ENCODE measurements at places on chromosomes 2 and 18.

DNA sequence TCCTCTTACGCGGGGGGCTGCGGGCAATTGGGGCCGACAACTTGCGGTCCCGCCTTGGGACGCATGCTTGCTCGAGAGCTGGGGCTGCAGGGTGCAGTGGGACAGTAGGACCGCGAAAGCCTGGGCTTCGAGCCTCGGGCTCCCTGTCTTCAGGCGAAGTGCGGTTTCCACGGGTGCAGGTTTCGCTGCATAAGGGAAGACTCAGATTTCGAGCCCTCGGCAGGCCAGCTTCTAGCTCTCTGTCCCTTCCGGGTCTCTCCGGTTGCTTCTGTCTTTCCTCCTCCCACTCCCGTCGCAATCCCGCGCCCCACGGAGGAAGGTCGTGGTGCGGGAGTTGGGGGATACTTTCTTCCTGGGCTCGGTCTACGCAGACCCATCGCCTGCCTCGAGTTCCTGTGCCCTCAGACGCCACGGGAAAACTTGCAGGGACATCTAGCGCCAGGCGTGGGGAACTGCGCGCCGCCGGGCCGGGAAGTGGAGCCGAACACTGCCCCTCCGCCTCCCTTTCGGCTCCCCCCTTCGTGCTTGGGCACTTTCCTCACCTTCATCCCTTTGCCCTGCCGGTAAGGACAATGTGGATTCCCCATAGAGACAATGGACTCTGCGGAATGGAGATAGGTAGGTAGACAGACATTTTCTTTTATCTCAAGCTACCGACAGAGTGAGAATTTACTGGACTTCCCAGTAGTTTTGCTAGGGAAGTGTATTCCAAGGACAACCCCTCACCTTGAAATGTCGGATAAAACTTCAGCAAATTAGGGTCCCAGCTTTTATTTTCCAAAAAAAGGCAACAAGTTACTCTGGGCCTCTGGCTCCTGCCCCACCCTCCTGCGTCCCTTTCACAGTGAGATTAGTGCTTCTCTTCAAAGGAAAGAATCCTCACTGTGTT lies 4.2 kb upstream of the HOXD13 start:
- no peak for DNase-seq

DNA sequence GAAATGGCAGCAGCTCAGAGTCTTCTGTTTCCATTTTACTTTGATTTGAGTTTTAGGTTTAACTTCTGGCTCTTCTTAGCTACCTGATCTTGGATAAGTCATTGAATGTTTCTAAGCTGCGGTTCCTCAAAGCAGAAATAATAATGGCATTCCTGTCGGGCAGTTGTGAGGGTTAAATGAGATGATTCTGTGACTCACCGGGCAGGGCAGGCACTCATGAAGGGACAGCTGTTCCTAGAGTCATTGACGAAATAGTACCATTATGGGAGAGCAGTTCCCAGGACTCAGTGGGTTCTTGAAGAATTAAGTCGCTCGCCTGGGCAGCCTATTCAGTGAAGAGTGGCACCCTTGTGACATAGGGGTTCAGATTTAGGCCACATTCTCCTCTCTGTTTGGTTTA lies 10.3 kb downstream of the TRIB2 start:
- no peak for DNase-seq

DNA sequence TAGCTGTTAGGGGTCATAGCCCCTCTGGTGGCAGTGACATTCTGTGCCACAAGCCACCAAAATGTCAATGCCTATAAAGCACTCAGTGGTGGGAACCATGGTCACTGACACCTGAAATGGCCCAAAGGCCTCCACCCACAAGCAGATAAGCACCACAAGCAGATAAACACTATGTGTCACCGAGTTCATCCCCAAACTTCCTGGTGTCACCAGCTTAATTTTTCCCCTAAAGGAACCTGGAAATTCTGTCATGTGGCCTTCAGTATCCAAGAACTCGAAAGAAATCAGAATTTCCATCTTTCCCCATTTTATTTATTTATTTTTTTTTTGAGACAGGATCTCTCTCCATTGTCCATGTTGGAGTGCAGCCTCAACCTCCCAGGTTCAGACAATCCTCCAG lies 3.6 kb upstream of the TPRKB start:
- no peak for DNase-seq

GRCh38 chr2:223979730-223980396 lies 22.6 kb downstream of the MRPL44 start:
- DNase-seq, result no peak

GRCh38 chr2:138237667-138238384 lies 263.7 kb upstream of the SPOPL start:
- no peak for DNase-seq

GRCh38 chr2:5839550-5839949 lies 147.4 kb downstream of the SOX11 start:
- DNase-seq, result no peak
